ENCODE measurements at places on chromosomes 3 and 15.

- DNase-seq: no peak
Measured at GRCh38 chr3:56467801-56468183, 475 bp downstream of the ERC2 start.

DNA sequence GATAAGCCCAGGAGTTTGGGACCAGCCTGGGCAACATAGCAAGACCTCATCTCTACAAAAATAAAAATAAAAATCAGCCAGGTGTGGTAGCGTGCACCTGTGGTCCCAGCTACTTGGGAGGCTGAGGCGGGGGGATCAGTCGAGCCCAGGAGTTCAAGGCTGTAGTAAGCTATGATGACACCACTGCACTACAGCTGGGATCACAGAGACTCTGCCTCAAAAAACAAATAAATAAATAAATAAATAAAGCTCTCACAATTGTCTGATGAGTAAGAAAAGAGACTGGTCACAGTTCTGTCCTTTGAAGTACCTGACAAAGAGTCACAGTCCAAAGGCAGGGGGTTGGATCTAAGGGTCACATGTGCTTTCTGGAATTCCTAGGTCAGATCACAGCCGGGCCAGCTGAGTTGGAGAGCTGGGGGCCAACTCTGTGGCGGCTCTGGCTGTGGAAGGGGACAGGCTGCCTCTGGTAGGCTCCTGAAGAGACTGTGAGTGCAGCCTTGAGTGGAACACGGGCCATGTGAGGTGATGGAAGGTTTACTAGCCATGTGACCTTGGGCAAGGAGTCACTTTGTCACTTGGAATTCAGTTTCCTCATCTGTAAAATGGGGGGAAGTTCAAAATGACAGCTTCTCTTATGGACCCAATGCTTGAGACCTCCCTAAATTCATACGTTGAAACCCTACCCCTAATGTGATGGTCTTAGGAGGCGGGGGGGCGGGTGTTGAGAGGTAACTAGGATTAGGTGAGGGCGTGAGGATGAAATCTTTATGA, 47.2 kb downstream of the WHAMM start:
- no peak for DNase-seq

DNA sequence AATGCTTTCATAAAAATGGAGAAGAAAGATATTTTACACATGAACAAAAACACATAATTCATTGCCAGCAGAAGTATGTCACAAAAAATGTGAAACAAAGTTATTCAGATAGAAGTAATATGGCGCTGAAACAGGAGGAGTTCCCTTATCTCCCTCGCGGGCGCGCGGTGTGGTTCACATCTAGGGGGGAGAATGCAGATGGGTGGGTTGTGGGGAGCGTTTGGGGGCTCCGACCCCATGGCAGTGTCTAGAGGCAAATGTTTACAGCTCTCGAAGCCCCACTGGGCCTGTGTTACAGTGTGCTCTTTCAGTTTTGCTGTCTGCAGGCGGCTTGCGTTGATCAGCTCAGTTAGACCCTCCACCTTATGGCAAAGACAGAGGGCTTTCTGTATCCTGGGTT, 297.5 kb downstream of the CGGBP1 start:
- no peak for DNase-seq

DNA sequence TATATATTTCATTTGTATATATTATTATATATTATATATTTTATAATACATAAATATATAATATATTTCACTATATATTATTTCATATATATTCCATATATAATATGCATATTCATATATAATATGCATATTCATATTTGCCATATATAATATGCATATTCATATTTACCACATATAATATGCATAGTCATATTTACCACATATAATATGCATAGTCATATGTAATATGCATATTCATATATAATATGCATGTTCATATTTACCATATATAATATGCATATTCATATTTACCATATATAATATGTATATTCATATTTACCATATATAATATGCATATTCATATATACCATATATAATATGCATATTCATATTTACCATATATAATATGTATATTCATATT, 51.2 kb upstream of the GATA2 start:
- no peak for DNase-seq

GRCh38 chr3:52774901-52775864, 2.2 kb upstream of the ITIH1 start:
- no peak for DNase-seq

- DNase-seq: no peak
Measured at GRCh38 chr3:42539871-42540714, 37.6 kb downstream of the VIPR1 start.

- DNase-seq: no peak
Measured at GRCh38 chr3:100606894-100607512, 2.4 kb upstream of the ADGRG7 start.

DNA sequence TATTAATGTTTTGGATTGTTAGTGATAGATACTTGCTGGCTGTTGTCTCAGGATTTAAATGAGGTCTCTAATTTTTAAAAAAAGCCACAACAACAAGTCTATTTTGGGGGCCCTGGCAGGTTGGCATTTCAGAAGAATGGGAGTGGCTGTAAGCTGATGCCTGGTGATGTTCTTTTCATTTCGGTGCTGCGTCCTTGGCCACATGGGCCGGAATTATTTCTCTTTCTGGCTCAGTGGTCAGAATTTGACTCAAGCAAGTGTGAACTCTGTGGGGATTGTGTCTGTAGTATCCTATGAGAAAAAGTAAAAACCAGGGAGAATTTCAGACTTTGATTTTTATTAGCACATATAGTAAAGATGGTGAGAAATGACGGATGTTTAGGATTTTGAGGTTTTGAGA, 203.0 kb downstream of the AKAP13 start:
- no peak for DNase-seq

DNA sequence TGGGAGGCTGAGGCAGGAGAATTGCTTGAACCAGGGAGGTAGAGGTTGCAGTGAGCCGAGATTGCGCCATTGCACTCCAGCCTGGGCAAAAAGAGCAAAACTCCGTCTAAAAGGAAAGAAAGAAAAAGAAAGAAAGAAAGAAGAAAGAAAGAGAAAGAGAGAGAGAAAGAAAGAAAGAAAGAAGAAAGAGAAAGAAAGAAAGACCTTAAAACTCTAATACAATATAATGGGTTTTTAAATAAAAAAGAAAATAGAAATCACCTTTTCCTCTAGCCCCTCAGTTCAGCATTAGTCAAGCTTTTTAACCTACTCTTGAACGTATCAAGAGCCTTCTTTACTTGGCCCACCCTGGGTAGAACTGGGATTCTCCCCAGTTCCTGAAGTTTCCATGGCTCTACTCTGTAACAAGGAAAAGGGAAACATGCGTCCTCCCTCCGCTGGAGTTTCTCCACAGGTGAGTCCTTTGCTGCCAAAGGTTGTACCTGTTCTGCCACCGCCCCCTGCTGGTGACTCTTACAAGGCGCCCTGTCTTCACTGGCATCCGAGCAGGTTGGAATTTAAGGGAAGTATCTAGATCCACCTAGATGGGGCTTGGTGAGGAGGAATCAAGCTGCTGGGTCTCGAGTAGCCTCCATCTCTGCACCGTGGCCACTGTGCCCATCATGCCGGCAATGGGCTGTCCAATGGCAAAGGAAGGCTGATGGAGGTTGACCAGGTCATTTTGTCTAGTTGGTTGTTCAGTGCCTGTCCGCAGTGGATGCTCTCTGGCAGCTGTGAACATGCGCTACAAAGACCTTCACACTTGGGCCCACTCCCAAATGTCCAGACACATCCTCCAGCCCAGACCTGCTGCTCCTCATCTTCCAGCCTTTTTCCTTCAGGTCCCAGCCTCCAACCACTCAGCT, 20.6 kb upstream of the EPHB3 start:
- DNase-seq: no peak

GRCh38 chr3:189699885-189700284, 68.7 kb downstream of the TP63 start:
- no peak for DNase-seq

DNA sequence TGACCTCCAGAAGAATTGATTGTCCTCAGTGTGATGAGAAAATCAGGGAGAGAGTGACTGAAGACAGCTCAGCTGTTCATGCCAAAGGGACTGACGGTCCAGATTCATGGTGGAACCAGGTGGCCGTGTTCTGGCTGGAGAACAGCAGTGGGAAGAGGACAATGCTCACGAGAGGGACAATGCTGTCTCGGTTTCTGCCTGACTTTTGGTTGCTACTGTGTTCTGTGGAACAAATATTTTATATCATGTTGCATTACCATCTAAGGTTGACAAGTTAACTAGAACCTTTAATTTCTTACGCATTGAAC, 58.0 kb upstream of the ULK4 start:
- DNase-seq: no peak

GRCh38 chr3:16177962-16178627, 3.6 kb downstream of the GALNT15 start:
- peak; percentile 94 for DNase-seq

GRCh38 chr3:148075771-148076716, 621.7 kb upstream of the AGTR1 start:
- DNase-seq: peak; percentile 65

GRCh38 chr3:10779293-10779805, 36.7 kb upstream of the SLC6A11 start:
- DNase-seq: no peak

DNA sequence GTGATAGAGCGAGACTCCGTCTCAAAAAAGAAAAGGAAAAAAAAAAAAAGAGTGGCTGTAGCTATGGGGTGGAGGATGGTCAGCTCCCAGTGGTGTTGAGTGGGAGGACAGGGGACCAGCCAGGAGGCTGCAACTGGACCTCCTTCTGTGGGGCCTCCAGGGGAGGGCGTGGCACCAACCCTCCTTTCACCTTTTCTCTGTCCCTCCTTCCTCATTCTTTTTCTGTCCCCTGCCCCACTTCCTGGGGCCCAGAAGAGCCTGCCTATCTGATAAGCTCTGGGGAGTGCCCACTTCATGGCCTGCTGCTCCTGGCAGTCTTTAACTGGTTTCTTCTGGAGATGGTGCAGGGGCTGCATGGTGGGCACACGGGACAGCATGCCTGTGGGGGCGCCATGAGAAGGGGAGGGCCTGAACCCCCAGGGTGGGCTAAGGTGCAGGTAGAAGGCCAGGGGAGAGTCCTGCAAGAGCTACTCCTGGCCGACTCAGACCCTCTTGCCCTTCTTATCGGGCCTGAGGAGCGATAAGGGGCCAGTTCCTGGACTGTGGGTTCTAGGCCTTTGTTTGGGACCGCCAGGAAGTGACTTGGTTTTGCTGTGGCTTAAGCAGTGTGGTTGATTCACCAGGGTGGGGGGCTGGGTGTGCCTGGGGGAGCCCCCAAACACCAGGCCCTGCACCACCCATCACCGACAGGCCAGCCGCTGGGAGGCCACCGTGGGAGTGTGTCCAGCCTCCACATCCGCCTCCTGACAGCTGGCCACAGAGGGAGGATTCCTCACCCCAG, 49.4 kb upstream of the FLNB start:
- peak; percentile 15 for DNase-seq

DNA sequence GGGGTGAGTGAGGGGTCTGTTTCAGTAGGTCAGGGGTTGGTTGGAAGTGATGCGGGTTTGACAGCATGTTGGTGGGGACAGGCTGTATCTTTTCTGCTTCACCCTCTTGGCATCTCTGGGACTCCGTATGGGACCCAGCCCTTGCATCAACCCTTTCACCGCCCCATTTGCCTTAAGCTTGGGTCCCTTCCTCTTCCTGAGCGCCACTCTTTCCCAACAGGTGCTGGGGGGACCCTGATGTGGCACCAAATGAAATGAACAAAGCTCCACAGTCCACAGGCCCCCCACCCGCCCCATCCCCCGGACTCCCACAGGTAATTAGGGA, 1.1 kb downstream of the EIF4G1 start:
- no peak for DNase-seq

DNA sequence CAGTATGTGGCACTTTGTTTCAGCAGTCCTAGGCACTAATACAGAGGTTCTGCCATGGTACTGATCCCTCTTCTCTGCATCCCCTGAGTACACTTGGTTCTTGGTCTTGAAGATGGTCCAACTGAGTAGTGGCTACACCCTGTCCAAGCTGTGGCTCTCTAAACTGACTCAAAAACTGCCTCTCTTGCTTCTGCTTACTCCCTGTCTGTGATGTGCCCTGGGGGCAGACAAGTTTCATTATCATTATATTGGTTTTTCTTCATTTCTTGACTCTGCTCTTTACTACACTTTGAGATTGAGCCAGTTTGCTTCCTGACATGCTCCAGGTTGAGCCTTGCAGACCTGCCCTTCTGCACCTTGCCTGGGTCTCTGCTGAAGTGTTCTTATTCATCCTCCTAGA, 18.9 kb upstream of the ST3GAL6 start:
- no peak for DNase-seq

DNA sequence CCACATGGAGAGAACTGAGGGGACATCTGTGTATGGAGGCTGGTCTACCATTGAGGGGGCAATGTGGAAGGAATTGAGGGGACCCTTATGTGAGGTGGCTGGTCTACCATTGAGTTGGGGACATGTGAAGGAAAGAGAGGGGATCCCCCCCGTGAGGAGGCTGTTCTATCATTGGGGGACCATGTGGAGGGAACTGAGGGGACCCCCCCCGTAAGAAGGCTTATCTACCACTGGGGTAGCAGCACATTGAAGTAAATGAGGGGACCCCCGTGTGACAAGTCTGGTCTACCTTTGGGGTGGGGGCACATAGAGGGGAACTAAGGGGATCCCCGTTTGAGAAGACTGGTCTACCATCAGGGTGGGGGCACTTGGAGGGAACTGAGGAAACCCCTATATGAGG, 158.0 kb downstream of the FBLN2 start:
- no peak for DNase-seq
